ENCODE measurements at places on chromosomes 12 and 14.

DNA sequence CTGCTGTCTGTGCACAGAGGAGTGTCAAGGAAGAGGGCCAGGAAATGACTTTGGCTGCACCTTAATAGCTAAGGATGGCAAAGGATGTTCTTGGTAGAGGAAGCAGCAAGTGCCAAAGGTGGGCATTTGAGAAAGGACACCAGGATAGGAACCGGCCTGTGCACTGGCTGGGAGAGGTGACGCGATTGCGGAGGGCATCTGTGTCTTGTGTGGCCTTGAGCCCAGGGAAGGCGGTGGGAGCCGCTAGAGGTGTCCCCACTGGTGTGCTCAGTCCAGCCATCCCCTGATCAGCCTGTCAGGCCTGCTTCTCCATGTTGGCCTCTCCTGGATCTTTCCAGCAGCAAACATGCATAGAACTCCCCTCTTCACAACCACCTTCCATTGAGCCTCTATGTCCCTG is 30.2 kb downstream of the PAPLN start:
- no peak for DNase-seq

GRCh38 chr12:107511292-107511691 is 174.3 kb upstream of the PWP1 start:
- no peak for DNase-seq

GRCh38 chr12:6765048-6765633 is 1.0 kb upstream of the PTMS start:
- no peak for DNase-seq

DNA sequence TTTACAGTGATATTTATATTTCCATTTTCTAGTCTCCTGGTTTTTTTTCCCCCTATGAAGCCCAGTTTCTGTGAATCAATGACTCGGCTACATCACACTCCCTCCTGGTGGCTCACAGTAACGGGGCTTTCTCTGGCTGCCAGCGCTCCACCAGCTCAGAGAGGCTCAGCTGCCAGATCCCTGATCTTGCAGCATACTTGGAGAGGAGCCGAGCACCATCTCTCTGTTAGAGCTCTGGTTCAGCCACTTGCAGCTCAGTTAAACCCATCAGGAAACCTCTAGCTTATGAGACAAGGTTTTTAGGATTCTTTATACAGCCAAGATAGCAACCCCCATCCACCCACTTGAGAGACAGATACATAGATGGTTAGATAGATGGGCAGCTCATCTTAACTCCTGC is 74.6 kb downstream of the CIT start:
- no peak for DNase-seq

Measured in T-helper 17 cell (primary cell).